Activated CD4-positive, alpha-beta T cell treated with anti-CD3 and anti-CD28 coated beads, Interleukin-2, amount 10 ng/mL, durations not matched to agents 24 days and 14 days (primary cell): ENCODE measurements at places on chromosomes 3 and 15. TPM values are rescaled to one million over a fixed set of nuclear protein-coding genes. Genes with fewer than 3 reads are reported as not detected.

APH1B gene
- 3.7 and 3.8 TPM in 2 replicates for total RNA-seq

NRROS gene
- 38.2 and 39.0 TPM in 2 replicates for total RNA-seq

LMLN gene
- 5.5 and 5.9 TPM in 2 replicates for total RNA-seq

ABCC5 gene
- 19.7 and 22.1 TPM in 2 replicates for total RNA-seq

SAMMSON gene
- total RNA-seq, result not detected in 2 replicates

FBLN2 gene
- not detected in 2 replicates for total RNA-seq

ALDH1L1 gene
- total RNA-seq, result not detected in 2 replicates

XCR1 gene
- total RNA-seq, result 0.05 TPM in 1 of 2 replicates, not detected in the other

GRCh38 chr3:44026220-44026865 lies 215.3 kb upstream of the TOPAZ1 start:
- no peaks in the 10 kb centered on the region for H3K36me3 ChIP-seq
- no peak overlapping the region for H3K27ac ChIP-seq
- H3K4me3 ChIP-seq, result no peak overlapping the region
- peaks cover 3% of the 10 kb centered on the region for H3K4me1 ChIP-seq
- no peak for DNase-seq
- H3K27me3 ChIP-seq, result peaks cover 47% of the 10 kb centered on the region

- peaks cover 3% of the 10 kb centered on the region for H3K4me1 ChIP-seq
- no peak overlapping the region for H3K4me3 ChIP-seq
- H3K27ac ChIP-seq, result no peak overlapping the region
These were observed 57.4 kb downstream of the LRRFIP2 start for GRCh38 chr3:37116998-37117397.
